ENCODE measurements at places on chromosomes 2 and 18.

- DNase-seq, result no peak
Observed at GRCh38 chr2:8652774-8653426, 29.0 kb upstream of the ID2 start.

DNA sequence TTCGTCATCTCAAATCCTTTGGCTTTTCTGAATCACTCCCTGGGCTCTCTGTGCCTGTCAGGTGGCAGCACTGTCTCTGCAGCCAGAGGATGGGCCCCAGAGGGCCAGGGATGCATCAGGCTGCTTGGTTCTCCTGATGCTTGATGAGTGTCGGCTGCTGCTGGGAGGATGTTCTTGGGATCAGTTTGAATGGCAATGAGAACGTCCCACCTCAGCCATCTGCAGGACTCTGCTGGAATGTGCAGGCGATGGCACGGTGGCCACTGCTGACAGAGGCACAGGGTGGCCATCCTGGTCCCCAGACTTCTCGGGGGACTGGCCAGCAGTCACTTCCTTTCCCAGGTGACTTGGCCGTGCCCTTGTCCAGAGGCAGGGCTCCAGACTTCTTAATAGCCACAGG is 146.0 kb downstream of the FAM210A start:
- no peak for DNase-seq

DNA sequence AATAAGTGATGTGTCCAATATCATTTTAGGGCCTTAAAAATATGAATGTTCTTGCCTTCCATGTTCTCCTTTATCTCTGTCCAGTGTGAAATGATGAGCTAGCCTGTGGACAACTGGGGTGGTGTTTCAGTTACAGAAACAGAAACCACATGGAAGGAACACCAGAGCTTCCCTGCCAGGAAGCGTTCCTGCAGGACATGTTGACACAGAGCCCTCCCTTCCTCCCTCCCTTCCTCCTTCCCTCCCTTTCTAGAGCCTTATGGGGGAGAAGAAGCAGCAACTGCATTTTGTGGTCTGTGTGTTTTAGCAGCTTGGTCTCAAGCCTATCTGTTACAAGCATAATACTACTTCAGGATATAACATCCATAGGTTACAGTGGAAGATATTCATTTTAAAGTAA is 539.7 kb upstream of the NETO1 start:
- DNase-seq, result no peak

DNA sequence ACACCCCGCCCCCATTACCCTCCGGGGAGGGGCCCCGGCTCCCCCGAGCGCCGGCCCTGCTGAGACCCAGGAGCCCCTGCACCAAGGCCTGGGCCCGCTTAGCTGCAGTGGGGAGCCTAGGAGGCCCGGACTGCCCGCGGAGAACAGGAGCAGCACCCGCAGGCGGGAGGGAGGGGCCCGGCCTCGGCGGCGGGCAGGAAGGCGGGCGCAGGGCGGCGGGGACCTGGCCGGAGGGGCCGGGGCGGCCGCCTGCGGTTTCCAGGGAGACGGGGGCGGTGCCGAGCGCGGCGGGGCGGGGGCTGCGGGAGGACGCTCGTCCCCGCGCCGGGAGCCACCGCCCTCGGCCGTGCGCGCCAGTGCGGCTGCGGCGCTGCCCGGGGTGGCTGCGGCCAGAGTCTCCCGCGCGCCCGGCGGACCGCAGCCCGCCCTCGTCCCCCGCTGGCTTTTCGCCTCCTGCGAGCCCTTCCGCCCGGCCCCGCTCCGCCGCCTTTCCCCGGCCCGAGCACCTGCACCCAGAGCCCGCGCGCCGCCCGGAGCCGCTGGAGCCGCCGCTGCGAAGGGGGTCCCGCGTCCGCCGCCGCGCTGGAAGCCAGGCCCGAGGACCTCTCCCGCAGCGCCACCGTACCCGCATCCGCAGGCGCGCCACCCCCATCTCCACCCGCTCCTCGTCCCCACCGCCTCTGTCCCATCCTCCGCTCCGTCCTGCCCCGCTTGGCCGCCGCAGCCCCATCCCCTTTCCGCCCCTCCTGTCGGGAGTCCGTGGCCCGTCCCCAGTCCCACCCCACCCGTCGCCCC is 17.2 kb downstream of the GPC1 start:
- peak; percentile 73 for DNase-seq

GRCh38 chr2:22198381-22199283 is 1074.9 kb downstream of the TDRD15 start:
- no peak for DNase-seq

DNA sequence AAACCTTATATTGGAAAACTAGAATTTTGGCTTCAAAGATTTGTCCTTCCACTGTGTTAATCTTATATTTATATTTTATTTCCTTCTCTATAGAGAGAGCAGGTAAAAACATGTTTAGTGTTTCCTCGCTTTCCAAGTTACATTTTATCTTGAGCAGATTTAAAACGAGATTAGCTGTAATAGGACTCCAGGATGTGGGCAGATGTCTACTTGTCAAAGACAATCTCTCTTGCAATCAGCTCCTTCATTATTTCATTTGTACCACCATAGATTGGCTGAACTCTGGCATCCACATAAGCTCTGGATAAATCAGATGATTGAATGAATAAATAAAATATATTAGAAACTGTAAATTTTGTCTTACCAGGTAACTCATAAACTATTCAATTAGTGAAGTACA is 17.5 kb upstream of the KANSL1L start:
- DNase-seq, result no peak

- DNase-seq, result no peak
Observed at GRCh38 chr18:59893971-59894370, 5.8 kb upstream of the PMAIP1 start.

- no peak for DNase-seq
Observed at GRCh38 chr2:69911985-69912563, 2.8 kb upstream of the MXD1 start.

GRCh38 chr2:198408171-198408570 is 603.8 kb downstream of the PLCL1 start:
- DNase-seq, result no peak

DNA sequence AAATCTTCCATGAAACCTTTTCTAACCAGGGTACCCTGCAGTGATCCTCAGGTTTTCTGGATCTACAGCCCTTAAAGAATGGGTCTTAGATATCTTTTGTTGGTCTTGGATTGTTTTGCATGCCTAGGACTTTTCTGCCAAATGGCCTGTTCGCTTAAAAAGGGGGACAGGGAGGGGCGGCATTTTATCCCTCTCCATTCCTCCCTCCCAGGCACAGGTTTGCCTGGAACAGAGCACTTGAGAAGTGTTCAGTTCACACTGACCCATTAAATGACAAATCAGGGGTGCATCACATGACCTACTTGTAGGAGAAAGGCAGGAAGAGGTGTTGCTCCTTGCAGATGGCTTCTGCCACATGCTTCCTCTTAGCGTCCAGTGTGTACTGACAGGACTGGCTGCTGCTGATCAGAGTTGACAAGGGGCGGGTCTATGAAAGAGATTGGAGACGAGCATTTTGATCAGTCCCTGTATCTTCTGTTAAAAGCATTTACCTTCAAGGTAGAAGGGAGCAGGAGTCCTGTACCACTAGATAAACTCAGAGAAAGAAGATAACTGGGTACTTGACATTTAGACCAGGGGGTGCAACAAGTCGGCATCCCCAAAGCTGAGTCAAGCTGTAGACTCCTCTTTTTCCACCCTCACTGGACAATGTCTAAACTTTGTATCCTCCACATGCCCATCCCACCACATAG is 8.4 kb downstream of the APOB start:
- DNase-seq, result no peak

DNA sequence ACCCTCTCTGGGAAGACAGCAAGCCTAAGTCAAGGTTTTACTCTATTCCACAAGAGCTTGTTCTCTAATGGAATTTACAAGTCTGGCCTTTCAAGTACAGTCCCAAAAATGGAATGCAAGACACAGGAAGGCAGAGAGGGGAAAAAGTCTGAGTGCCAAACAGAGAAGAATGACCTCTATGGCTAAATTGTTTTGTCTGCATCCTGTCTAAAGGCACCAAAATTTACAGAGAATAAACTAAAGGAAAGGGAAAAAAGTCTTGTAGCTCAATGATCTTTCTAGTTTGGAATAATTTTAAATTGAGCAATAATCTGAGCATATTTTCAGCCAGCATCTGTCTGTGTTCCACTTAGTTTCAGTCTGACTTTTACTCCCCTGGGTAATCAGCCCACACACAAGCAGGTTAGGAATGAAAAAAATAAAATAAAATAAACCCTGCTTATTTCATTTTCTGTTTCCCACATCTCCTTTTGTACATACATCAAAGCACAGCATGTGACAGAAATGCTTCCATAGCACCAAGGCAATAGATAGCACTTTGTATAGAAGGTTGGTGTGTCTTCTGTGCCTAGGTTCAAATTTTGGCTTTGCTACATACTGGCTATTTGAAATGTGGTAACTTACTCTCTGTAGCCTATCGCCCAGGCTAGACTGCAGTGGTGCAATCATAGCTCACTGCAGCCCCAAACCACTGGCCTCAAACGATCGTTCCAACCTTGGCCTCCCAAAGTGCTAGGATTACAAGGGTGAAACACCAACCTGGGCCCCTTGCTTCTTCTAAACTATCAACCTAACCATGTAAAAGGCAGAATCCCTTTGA is 105.1 kb downstream of the SLC8A1 start:
- no peak for DNase-seq

GRCh38 chr2:16127276-16127940 is 187.1 kb downstream of the MYCN start:
- no peak for DNase-seq

DNA sequence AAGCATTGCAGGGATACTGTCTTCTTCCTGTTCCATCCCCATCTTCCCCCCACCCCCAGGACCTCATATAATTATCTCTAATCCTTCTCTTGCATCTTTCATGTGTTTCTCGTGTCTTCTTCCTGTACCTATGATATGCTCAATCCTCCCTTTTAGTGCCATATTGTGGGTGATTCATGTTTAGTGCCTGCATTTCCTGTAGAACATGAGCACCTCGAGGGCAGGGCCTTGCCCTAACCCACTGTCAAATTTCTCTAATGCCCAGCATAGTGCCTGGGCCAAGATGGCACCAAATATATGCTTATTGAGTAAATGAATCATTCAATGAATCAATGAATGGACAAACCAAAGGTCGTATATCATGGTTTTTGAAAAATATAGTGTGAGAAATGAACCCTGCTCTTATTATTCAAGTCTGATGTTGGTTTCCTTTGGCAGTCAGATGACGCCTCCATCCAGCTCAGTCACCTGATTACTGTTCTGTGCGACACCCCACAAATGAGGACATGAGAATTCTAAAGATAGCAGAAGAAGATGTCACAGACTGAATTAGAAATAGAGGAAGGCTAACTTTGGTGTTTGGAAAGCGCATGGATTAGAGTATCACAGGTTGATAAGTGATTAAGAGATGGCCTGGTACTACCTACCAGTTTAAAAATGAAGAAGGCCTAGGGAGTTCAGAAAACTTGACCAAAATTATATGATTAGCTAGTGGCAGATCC is 278.4 kb downstream of the PRKCE start:
- DNase-seq, result no peak

GRCh38 chr2:236785611-236786057 is 216.0 kb downstream of the ACKR3 start:
- DNase-seq, result no peak

Data from adrenal gland (tissue), 19 donors.